BJ (cell line): ENCODE measurements at places on chromosomes 13 and 19.
A peak's percentile ranks its signal among the peaks of the same experiment; 100 is the strongest.

DNA sequence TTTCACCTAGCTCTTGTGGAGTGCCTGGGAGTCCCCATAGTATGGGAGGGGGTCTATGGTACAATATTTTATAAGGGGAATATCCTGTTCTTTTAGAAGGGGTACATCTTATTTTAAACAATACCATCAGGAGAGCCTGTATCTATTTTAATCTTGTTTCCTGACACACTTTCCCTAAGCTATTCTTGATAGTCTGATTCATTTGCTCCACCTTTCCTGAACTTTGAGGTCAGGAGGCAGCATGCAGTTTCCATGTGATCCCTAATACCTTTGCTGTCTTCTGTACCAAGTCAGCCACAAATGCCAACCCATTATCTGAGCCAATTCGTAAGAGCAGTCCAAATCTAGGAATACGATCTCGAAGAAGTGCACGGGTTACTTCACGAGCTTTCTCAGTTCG is 86.2 kb downstream of the SLC25A15 start:
- no peak for DNase-seq

- DNase-seq: peak; percentile 1
Measured at GRCh38 chr13:46831588-46832194, 34.7 kb upstream of the ESD start.

- DNase-seq: no peak
Measured at GRCh38 chr13:80399340-80400163, 58.6 kb upstream of the SPRY2 start.

GRCh38 chr19:36685835-36686234 is 1.6 kb upstream of the ZNF567 start:
- no peak for DNase-seq

DNA sequence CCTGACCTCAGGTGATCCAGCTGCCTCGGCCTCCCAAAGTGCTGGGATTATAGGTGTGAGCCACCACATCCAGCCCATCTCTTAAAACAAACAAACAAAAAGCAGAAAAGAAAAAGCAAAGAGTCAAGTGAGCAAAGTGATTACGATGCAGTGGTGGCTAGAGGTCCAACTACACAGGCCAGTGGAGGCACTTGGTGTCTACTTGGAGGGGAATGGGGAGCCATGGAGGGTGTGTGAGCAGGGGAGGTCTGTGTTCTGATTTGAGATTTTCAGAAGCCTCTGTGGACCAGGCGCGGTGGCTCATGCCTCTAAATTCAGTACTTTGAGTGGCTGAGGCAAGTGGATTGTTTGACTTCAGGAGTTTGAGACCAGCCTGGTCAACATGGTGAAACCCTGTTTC is 6.6 kb downstream of the COLGALT1 start:
- DNase-seq: no peak

- no peak for DNase-seq
Measured at GRCh38 chr13:101521371-101521770, 68.9 kb downstream of the ITGBL1 start.

- no peak for DNase-seq
Measured at GRCh38 chr19:48968813-48969218, 3.7 kb downstream of the FTL start.

DNA sequence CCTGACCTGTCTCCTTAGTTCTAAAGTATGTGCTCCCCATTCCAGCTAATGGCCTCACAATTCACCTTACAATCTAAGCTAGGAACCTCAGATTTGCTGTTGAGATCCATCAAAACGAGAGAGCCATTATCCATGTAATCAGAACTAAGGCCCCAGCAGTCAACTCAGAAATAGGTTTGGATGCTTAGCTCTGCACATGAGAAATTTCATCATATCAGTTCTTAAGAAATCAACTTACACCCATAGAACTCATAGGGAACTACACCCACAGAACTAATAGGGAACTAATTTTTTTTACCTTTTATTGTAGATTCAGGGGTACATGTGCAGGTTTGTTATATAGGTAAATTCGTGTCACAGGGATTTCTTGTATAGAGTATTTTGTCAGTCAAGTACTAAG is 28.7 kb downstream of the CYSLTR2 start:
- no peak for DNase-seq

- DNase-seq: no peak
Measured at GRCh38 chr13:101545521-101545920, 93.0 kb downstream of the ITGBL1 start.

- DNase-seq: no peak
Measured at GRCh38 chr13:19982447-19983043, 24.0 kb downstream of the ZMYM2 start.

- DNase-seq: no peak
Measured at GRCh38 chr19:7872306-7873204, 1.6 kb downstream of the PRR36 start.

DNA sequence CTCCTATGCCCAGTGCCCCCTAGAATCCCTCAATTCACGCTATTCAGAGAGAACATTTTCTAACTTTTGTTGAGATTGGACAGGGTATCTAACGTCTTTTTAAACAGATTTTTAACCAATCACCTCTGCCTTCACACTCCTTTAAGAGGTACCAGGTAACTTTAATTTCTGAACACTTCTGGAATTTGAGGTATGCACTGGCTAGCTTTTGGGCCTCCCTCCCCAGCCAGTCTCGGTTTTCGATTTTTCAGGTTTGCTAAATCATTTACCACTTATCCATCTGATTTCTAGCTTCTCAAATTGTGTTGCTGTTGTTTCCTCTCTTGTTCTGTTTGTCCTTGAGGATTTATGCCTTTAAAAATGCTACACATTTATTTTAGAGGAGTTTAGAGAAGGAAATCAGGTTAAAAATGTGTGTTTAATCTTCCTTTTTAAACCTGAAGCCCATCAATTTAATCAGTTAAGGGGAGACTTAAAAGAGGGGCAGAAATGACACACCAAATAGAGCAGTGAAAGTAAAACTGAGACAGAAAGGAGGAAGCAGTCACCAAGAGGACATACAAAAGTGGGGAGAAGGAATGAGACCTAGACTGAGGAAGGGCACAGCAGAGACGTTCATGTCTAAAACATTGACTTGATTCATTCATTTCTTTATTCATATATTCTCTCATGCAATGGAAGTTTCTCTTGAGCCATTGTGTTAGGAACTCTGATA is 139.6 kb upstream of the HTR2A start:
- no peak for DNase-seq

DNA sequence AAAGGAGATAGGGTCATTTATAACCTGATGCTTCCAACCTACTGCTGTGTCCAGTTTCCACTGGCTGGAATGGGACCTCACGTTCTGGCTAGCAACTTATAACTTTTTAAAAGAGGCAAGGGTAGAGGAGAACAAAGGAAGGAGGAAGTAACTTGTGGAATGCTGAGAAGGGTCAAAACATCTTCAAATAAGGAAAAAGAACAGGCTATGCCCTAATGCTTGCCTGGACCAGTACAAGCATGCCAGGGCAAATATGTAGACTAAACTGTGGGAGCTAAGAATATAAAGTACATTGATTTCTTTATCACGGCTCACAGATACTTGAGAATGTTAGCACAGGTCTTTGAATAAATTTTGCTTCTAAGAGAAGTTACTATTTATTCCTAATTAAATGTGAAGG is 1.5 kb upstream of the ZNF561 start:
- DNase-seq: no peak

DNA sequence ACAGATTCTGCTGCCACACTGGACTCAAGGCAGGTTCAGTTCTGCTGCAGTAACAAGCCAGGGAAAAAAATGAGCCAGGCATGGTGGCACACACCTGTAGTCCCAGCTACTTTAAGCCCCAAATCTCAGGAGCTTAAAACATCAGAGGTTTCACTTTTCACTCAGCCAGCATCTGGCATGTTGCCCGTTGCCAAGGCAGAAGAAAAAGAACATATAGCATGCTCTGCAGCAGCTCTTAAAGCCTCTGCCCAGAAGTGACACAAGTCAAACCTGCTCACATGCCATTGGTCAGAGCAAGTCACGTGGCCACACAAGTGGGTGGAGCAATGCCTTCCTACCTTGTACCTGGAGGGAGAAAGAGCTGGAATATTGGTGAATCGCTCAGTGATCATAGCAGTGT is 14.7 kb upstream of the ADGRE5 start:
- DNase-seq: no peak

DNA sequence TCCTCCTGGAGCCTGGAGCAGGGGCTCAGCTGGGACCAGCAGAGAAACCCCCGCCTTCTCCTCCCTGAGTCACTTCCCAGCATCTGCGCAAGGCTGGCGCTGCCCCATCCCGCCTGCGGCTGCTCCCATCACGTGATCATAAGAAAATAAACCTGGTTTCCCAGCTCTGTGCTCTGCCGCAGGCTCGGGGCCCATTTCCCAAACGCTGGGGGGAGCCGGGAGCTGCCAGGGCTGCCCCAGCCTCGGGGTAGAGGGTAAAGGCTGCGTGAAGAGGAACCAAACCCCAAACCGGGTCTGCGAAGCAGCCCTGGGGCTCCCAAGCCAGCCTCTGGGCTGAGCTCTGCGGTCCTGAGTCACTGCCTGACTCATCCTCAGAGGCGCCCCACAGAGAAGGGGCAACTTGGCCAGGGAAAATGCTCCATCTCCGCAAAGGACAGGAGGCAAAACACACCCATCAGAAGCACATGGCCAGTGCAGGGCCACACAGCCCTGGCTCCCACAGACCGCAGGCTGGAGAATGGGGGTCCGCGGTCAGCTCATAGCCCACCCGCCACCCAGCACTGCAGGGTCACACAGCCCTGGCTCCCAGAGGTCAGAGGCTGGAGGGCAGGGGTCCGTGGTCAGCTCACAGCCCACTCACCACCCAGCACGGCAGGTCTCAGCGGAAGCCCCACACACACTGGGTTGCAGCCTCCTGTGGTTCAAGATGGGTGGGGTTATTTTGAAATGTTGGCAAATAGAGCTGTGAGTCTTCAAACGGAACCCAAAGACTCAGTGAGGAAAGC is 67.1 kb downstream of the RASA3 start:
- peak; percentile 95 for DNase-seq

- DNase-seq: no peak
Measured at GRCh38 chr13:50476577-50477285, 366.8 kb downstream of the DLEU7 start.

DNA sequence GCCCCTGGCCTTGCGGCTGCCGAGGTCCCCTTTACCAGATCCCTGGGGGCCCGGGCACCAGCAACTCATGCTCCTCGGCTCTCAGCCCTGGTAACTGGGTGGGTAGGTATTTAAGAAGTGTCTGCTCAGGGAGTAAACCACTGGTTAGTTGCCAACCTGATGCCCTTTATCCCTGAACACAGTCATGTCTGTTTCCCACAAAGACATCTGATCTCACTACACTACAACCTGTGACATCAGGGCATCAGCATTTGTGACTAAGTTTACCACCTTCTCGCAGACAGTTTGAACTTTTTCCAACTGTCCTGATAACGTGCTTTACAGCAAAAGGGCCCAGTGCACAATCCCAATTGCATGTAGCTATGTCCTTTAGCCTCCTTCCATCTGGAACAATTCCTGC is 22.0 kb downstream of the GGACT start:
- DNase-seq: no peak

- DNase-seq: no peak
Measured at GRCh38 chr13:45410001-45410400, 8.2 kb downstream of the SLC25A30 start.

GRCh38 chr19:45368737-45369340 is 1.5 kb downstream of the ERCC2 start:
- no peak for DNase-seq

DNA sequence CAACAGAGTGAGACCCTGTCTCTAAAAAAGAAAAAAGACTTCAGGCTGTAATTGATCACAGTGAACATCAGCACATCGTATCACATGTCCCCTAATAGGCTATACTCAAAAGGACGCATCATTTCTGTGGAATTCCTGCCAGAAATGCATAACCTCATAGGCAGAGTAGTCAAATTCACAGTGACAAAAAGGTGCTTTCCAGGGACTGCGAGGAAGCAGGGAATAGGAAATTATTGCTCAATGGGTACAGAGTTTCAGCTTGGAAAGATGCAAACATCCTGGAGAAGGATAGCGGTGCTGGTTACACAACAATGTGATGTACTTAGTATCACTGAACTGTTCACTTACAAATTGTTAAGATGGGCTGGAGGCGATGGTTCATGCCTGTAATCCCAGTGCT is 41.1 kb upstream of the MRI1 start:
- DNase-seq: no peak

DNA sequence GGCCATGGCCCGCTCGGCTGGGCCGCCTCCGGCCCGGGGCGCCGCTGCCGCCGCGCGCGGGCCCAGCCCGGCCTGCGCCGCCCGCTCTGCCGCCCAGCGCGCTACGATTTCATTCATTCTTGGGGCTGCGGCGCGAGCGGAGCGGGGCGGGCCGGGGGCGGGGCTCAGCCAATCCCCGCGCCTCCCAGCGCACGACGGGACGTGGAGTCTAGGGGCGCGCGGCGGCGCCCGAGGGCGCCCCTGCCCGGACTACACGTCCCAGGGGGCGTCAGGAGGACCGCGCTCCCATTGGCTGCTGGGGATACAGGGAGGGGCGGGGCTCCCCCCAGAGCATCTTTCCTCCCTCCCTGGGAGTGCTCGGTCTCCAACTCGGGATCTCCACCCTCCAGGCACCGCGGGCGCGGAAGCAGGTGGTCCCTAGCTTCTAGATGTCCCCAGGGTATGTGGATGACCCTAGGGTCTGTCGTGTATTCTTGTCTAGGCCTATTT is 5.6 kb upstream of the DPF1 start:
- DNase-seq: peak; percentile 54

DNA sequence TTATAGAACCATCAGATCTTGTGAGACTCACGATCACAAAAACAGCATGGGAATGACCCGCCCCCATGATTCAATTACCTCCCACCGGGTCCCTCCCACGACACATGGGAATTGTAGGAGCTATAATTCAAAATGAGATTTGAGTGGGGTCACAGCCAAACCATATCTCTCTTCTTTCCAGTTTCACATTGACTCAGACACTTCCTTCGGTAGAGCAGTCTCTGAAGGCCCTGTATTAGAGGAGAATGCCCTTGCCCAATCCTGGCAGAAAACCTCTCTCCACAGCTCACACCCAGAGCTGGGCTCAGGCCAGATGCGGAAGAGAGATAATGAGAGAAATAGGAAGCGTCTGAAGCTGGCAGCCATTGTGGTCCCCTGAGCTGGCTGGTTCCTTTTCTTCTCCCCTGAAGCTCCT is 72.4 kb upstream of the CLDN10 start:
- DNase-seq: no peak

- DNase-seq: no peak
Measured at GRCh38 chr13:99657848-99658260, 156.6 kb downstream of the TM9SF2 start.

GRCh38 chr19:16133818-16134217 is 9.7 kb upstream of the HSH2D start:
- no peak for DNase-seq

DNA sequence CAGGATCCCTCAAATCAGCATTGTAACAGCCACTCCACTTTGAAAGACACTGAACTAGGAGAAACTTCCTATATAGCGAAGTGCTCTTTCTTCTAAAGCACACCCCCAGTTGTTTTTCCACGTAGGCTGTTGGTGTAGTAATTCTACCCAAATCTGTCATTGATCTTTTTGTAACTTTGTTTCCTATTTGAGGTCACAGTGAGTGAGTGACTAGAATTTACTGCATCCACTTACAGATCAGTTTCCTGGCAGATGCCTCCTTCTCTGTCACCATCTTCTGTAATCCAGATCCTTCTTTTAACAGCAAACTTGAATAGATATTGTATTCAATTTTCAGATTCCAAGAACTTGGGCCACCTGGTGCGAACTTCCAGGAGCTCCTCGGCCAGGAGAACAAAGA is 15.3 kb downstream of the ZAR1L start:
- DNase-seq: no peak
